ENCODE measurements at places on chromosomes 2 and 18. TPM values are rescaled to one million over a fixed set of nuclear protein-coding genes. Genes with fewer than 3 reads are reported as not detected.
A peak's percentile ranks its signal among the peaks of the same experiment; 100 is the strongest.

- H3K4me1 ChIP-seq = peaks cover 55% of the 10 kb centered on the region
- no peaks in the 10 kb centered on the region for H3K27me3 ChIP-seq
- H3K27ac ChIP-seq = peak overlapping the region; percentile 60
- peak overlapping the region; percentile 94 for H3K4me3 ChIP-seq
- peak; percentile 90 for DNase-seq
Measured at GRCh38 chr18:61893309-61893970, 633 bp upstream of the RNF152 start.

COLEC11 gene
- total RNA-seq = not detected

DNA sequence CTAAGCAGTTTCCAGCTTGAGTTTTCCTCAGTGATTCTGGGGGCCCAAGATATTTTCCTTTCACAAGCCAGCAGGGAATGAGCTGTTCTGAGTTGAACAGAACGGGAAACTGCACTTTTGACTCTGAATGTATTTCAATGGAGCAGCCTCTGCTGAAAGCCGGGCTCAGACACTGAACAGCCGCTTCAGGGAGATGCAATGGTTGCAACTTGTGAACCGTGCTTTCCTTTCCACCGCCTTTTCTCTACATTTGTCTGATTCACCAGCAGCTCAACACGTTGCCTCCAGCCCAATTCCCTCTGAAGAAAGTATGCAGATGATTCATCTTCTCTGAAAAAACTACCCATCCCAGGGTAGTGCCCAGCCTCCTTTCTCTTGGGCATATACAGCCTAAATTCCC, 119.3 kb upstream of the PKDCC start:
- no peaks in the 10 kb centered on the region for H3K36me3 ChIP-seq
- H3K27me3 ChIP-seq = no peaks in the 10 kb centered on the region
- peak overlapping the region; percentile 88 for H3K27ac ChIP-seq
- H3K4me3 ChIP-seq = no peak overlapping the region

- no peaks in the 10 kb centered on the region for H3K27me3 ChIP-seq
- H3K4me1 ChIP-seq = no peaks in the 10 kb centered on the region
- no peak overlapping the region for H3K4me3 ChIP-seq
- DNase-seq = no peak
Measured at GRCh38 chr2:22822835-22823234, 562.1 kb upstream of the KLHL29 start.

- H3K4me3 ChIP-seq = no peak overlapping the region
- no peak overlapping the region for H3K27ac ChIP-seq
- no peaks in the 10 kb centered on the region for H3K4me1 ChIP-seq
- no peaks in the 10 kb centered on the region for H3K36me3 ChIP-seq
Measured at GRCh38 chr18:53817976-53818950, 406.2 kb downstream of the MBD2 start.

DNA sequence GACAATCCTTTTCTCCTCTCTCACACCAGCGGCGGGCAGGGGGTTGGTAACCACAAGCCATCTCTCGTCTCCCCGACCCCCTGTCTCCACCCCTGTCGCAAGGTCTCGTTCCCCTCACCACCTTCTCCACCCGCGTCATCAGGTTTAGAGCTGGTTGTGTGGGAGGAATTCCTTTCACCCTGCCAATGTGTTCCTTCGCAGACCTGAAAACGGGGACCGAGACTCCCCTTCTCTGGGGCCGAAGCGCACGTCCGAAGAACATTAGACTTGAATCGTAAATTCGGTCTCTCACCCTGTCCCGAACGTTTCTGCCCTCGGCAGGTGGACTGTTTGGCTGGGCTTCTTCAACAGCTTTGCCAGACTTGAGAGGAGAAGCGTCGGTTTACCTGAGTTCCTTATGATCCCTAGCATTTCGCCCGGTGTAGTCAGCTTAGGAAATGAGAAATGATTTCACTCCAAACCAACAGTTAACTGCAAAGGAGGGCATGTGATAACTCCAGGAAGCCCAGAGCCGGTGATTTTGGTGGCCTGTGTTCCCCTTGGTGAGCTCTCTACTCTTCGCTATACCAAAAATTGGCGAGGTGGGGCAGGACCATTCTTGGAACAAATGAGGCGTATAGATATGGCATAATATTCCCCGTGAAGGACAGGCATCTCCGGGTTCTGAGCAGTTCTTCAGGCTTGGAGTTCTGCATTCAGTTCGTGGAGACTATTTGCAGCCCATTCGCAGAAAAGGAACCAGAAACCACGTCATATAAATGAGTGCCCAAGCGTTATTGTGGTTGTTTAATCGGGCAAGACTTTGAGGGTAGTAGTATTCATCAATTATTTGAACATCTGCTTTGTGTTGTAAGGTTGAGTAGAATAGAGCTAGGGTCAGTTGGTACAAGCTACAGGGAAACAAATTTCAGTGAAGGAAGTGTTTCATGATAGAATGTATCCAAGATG, 694 bp downstream of the CFAP36 start:
- H3K27ac ChIP-seq = peak overlapping the region; percentile 97
- no peak for DNase-seq
- no peaks in the 10 kb centered on the region for H3K27me3 ChIP-seq
- peak overlapping the region; percentile 97 for H3K4me3 ChIP-seq
- H3K4me1 ChIP-seq = peaks cover 13% of the 10 kb centered on the region

LNPK gene
- total RNA-seq = 59.5 TPM

- H3K4me3 ChIP-seq = no peak overlapping the region
- H3K4me1 ChIP-seq = no peaks in the 10 kb centered on the region
- H3K36me3 ChIP-seq = no peaks in the 10 kb centered on the region
- H3K27me3 ChIP-seq = peaks cover 4% of the 10 kb centered on the region
Measured at GRCh38 chr2:52428224-52428623, 1339.4 kb upstream of the CHAC2 start.

GRCh38 chr18:61637905-61638595, 254.8 kb downstream of the RNF152 start:
- H3K27ac ChIP-seq = no peak overlapping the region
- H3K36me3 ChIP-seq = no peaks in the 10 kb centered on the region
- DNase-seq = no peak
- no peak overlapping the region for H3K4me3 ChIP-seq
- H3K4me1 ChIP-seq = peaks cover 20% of the 10 kb centered on the region

- no peak for DNase-seq
- no peaks in the 10 kb centered on the region for H3K4me1 ChIP-seq
- H3K27ac ChIP-seq = no peak overlapping the region
- peaks cover 9% of the 10 kb centered on the region for H3K27me3 ChIP-seq
Measured at GRCh38 chr2:198135481-198135934, 331.1 kb downstream of the PLCL1 start.

FLACC1 gene
- total RNA-seq = 1.4 TPM
